Iris pigment epithelial cell (primary cell): ENCODE measurements at places on chromosomes 2 and 18.

DNA sequence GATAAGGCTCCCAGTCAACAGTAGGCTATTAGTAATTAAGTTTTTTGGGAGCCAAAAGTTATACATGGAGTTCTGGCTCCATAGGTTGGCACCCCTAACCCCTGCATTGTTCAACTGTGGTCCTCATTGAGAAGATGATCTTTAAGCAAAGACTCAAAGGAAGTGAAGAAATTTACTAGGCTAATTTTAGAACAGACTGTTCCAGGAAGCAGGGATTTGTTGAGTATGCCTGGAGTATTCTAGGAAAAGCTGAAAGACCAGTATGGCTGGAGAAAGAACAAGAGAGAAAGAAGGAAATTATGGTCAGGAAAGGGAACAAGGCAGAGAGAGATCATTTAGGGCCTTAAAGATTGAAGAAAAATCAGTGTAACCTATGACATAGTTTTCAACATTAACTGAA lies 125.1 kb downstream of the PMAIP1 start:
- peak; percentile 27 for DNase-seq

GRCh38 chr2:144052083-144052482 lies 467.8 kb downstream of the ZEB2 start:
- DNase-seq, result no peak

DNA sequence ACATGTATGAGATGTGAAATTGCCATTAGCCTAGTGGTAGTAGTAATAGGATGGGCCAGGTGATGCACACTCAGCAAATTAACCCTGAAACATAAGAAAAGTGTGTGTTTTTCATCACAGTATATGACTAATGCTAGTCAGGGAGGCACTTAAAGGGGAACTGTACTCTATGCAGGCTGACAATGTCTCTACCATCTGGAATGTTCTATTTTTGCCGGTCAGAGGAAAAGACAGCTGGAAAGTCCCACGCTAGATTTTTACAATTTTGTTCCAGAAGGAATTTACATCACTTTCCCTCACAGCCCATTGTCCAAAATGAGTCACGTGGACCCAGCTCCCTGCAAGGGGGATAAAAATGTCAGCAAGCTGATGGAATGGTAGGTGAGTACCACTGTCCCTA lies 746.3 kb upstream of the CHAC2 start:
- DNase-seq, result peak; percentile 24

DNA sequence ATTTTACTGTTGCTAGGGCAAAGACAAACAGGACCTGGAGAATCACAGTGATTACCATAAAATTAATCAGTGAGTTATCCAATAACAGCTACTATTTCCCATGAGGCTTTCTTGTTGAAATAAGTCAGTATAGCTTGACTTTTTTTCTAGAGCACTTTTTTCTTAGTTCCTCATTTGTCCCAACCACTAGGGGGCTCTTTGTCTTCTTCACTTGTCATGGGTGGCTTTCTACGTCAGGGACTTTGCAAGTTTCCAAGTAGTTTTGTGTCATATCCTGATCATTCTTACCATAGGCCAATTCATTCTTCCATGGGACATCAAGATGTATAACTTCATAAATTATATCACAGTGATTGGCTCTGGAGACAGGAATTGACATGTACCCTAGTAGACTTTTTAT lies 1019.6 kb upstream of the PIK3C3 start:
- peak; percentile 42 for DNase-seq

GRCh38 chr2:96832754-96833507 lies 10.9 kb downstream of the ANKRD23 start:
- DNase-seq, result peak; percentile 70

DNA sequence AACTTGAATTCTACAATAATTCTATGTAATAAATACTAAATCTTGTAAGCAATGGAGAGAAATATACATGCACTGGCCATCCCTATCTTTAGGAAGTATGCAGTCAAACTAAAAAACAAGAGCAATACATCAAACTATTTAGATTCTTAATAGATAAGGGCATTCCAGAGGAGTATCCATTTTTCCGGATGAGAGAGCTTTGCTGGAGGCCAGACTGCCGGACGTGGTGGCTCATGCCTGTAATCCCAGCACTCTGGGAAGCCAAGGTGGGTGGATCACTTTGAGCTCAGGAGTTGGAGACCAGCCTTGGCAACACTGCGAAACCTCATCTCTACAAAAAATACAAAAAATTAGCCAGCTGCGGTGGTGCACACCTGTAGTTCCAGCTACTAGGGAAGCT lies 60.8 kb downstream of the KIF5C start:
- DNase-seq, result peak; percentile 10

- DNase-seq, result peak; percentile 64
Measured at GRCh38 chr2:28729698-28730097, 21.9 kb upstream of the PPP1CB start.

- no peak for DNase-seq
Measured at GRCh38 chr2:24886691-24887304, 33.2 kb downstream of the ADCY3 start.

GRCh38 chr2:3341336-3341735 lies 36.3 kb downstream of the EIPR1 start:
- no peak for DNase-seq

DNA sequence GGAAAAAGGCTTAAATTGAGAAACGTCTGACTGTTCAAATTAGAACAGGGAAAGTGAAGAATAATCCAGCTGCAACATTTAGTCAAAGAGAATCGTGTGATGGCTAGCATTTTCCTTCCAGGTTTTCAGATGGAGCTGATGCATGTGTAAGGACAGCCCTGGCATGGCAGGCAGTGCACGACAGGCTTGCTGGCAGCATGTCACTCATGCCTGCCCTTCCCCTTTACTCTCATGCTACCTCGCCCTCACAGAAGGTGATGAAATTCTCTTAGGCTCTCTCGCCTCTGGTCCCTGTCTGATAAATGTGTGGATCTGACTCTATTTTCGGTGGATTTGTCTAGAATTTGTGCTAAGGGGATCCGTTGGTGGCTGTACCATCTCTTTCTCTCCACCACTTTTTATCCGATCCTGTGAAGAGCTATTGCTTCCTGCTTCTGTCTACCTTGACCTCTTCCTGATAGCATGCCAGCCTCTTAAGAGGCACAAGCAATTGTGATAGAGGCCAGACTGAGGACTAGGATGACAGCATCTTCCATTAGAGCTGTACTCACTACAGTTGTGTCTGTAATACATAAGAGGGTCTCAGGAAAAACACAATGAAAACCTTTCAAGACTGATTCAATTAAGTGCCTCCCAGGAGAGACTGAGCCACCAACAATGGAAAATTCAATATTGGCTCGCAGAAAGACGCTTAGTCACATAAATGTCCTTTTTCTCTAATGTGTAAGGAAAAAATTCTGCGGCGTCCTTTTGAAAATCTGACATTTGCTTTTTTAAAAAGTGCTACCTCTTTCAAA lies 65.6 kb upstream of the NOSTRIN start:
- DNase-seq, result no peak
